GM13976 (cell line): ENCODE measurements at places on chromosomes 6 and 20.
A peak's percentile ranks its signal among the peaks of the same experiment; 100 is the strongest.

DNA sequence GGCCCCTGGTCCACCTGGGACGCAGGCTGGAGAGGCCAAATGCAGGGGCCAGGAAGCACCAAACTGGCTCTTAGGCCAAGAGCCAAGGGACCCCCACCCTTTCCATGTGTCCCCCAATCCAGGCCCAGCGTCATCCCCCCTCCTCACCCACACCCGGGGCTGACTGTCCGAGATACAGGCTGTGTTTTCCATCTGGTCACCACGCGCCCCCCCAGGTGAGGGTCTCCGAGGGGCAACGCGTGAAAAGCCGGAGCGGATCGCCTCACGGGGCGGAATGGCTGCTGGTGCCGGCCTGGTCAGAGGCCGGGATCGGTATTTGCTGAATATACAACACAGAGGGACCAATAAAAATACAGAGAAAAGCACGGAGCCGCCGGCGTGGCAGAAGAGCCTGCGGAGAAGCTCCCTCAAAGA lies 5.2 kb upstream of the ABHD16B start:
- DNase-seq = no peak

- DNase-seq = no peak
Measured at GRCh38 chr6:129451187-129451586, 258.8 kb downstream of the ARHGAP18 start.

GRCh38 chr6:170086639-170087420 lies 204.0 kb downstream of the DLL1 start:
- DNase-seq = no peak

GRCh38 chr20:63331741-63332400 lies 29.3 kb downstream of the CHRNA4 start:
- no peak for DNase-seq

- DNase-seq = no peak
Measured at GRCh38 chr6:39818695-39819094, 26.5 kb downstream of the DAAM2 start.

GRCh38 chr6:137977814-137978213 lies 110.8 kb downstream of the TNFAIP3 start:
- DNase-seq = no peak

DNA sequence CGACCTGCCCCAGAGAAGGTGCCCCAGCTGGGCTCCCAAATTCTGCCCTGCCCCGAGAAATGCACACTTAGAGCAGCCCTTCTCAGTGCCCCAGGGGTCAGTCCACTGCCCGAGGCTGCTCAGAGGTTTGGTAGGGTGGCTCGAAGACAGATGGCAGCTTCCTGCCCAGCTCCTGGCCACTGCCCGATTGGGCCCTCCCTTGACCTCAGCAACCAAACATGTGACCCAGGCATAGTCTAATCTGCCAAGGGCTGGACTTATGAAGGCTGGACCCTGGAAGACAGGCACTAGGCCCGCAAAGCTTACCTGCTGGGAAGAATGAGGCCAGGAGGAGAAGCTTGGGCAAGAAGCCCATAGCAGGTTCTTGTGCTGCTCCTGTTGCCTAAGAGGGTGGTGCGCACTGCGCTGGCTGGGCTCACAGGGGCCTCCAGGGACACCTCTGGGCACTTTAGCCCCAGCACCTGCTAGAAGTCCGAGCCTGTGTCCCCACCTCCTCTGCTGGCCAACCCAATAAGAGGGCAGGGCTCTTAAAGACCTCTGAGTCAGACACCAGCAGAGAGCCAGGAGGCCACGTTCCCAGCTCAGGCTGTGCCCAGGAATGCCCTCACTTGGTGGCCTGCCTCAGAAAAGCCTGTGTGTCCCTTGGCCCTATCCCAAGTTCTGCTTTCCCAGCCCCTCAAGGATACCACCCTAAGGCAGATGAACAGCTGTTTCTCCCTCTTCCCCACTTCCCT lies 5.5 kb downstream of the SIGLEC1 start:
- no peak for DNase-seq

GRCh38 chr20:32040142-32040953 lies 11.7 kb upstream of the HCK start:
- peak; percentile 62 for DNase-seq

GRCh38 chr6:155036907-155037306 lies 41.8 kb downstream of the TIAM2 start:
- DNase-seq = no peak

- DNase-seq = no peak
Measured at GRCh38 chr6:6105472-6106036, 98.8 kb upstream of the NRN1 start.

DNA sequence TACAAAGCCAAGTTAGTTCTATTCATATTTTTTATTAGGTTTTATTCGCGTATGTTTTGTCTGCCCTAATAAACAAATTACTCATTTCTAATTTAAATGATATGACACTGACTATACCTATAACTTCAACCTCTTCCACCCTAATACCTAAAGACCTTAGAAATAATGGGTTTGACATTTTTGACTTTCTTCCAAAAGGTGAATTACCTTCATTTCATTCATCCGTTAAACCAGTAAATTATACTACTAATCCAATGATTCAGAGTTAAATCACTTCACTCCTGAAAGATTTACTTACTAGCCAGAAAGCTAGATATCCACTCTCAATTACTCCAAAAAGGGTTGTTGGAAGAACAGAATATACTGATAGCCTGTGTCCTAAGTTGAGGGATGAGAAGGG lies 5.2 kb downstream of the MRPS10 start:
- no peak for DNase-seq

DNA sequence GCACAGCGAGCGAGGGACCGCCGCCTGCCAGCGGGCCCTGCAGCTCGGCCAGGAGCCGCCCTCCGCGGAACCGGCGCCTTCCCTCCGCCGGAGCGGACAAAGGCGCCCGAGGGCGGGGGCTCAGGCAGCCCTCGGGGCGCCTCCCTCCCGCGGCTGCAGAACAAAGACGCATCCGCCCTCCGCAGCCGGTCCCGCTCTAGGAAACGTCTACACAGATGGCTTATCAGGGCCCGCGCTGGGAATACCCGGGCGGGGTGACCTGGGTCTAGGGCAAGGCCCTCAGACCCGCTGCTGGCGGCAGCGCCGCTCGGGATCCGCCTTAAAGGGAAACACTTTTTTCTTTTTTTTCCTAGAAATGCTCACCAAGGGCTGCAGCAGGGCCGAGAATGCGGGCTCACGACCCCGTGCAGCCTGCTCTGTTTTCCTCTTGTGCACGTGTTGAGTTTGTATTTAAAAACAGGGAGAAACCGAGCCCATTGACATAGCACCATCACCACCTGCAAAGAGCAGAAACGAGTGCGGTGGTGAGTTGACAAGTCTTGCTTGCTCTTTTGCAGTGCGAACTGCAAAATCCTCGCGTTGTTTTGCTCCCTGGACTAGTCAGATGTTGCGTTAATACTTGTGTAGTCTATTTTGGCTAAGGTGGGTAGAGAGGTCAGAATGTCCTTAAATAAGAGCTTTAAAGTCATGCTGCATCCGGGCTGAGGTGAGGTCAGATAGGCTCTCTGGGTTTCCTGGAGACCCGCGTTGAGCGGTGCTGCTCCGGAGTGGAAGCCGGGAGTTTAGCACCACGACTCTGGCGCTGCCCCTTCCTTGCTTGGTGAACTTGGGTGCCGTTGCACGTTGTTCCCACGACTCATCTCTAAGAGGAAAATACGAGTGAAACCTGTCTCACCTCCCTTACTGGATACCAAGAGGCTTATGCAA lies 1.1 kb upstream of the RPS6KA2 start:
- peak; percentile 75 for DNase-seq

- DNase-seq = no peak
Measured at GRCh38 chr20:13852306-13852705, 67.5 kb downstream of the NDUFAF5 start.

DNA sequence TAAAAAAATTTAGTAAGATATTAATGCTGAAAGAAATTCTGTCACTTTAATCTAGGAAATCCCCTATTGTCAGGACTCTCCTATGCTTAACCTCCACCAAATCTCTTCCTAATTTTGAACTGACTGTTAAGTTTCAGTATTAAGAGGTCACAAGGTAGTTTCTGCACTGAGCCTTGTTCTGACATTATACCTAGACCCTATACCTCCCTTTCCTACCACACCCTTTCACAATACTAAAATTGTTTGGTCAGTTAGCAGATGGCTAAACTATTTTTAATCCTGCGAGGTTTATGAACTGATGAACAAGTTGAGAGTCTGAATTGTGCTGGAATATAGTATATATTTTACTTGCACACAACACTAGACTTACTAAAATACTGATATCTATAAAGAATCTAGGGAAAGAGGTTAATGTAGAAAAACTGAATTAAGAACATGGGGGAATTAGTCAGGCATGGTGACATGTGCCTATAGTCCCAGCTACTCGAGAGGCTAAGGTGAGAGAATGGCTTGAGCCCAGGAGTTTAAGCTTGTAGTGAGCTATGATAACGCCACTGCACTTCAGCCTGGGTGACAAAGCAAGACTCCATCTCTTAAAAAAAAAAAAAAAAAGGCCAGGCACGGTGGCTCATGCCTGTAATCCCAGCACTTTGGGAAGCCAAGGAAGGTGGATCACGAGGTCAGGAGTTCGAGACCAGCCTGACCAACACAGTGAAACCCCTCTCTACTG lies 51.5 kb downstream of the HBS1L start:
- peak; percentile 43 for DNase-seq

DNA sequence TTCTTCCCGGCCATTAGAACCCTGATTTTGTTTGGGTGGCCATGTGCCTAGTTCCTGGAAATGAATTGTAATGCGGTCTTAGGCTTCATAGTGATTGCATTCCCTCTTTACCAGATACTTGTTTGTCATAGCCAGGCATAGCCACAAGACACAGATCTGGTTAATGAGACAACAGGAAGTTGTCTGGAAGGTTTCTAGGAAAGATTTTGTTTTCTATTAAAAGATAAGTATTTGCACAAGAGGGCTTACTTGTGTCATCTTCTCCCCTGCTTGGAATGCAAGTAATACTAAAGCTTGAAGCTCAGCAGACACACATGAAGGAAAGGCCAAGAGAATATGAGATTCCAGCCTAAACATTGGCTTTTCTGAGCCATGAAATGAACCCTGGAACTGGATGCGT lies 12.9 kb downstream of the FARS2 start:
- DNase-seq = no peak

GRCh38 chr6:70889270-70889669 lies 67.6 kb downstream of the B3GAT2 start:
- no peak for DNase-seq

DNA sequence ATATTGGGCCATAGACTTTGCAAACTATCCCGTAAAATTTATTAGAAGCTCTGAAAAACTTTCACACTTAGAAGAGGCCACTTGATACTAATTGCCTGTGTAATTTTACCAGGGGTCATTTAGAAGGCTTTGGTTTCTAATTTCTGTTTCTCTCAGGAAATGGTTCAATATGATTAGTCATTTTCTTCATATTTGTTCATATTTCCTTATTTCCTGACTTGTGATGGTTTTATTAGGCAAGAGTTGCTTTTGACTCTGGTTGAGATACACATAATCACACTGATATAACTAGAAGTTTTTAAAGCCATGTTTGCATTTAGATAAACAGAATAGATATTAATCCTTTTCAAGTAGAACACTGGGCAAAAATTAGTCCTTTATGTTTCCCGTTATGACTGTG lies 11.8 kb upstream of the HBS1L start:
- no peak for DNase-seq

DNA sequence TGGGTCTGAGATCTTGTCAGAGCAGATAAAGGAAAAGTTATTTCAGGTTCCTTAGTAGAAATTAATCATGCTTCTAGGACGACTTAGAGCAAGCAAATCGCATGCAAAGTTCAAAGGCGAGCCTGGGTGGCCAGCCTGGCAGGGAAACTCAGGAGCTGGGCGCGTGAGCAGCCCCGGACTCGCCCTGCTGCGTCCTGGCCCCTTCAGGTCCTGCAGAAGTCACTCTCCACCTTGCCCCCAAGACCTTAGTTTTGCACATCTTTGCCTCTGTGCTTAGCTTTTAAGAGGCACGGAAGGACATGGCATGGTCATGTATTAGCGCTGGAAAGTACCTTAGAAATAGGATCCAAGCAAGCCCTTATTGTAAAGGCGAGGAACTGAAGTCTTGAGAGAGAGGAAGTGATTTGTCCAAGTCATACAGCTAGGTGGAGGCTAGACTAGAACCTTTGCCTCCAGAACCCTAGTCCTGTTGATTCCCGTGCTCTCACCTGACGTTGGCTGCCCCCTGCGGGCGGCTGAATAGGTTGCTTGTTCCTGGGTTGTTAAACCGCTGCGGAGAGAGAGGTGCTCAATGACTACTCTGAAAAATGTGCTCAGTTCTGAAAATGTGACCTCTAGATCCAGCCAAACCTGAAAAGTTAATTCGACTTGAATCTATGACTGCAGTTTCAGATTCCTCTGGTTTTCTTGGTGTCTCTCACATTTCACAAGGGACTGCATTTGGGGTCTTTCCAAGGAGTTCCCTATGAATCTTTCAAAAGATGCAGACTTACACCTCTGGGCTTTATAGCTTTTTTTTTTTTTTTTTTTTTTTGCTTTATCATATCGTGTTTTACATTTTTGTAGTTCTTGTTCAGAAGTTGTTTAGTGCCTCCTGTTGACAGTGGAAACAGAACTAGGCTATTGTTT lies 2.7 kb downstream of the MYB start:
- DNase-seq = peak; percentile 57

DNA sequence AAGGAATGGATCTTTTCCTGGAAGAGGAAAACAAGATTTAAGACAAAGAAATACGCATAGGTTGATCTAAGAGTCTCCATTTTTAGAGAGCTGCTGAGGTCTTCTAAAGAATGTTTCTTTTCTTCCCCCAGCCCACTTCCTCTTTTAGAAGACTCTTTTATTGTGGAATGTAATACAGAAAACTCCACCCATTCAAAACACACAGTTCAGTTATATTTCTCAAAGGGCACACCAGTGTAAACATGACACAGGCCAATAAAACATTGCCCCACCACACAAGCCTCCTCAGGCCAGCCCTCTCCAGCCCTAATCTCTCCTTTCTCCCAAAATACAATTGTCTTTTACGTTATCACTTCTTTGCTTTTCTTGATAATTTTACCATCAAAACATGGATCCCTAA lies 42.8 kb downstream of the SLC35B3 start:
- no peak for DNase-seq

GRCh38 chr6:149028767-149029405 lies 282.1 kb downstream of the UST start:
- DNase-seq = peak; percentile 59

DNA sequence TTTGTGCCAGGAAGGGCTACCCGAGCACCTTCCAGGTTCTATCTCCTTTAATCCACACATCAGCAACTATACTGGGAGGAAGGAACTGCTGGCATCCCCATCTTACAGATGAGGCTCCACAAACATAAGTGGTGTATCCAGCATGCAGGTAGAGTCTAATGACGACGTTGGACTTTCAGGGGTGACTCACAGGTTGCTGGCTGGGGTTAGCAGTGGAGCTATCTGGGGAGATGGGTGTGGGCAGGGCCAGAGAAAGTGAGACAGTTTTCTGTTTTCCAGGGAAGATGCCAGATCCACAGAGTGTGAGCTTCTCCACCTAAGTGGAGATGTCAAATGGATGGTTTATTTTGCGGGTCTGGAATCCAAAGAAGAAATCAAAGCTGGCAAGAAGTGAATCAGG lies 31.8 kb downstream of the CDH22 start:
- DNase-seq = no peak

GRCh38 chr6:110746680-110747079 lies 68.6 kb downstream of the CDK19 start:
- DNase-seq = no peak

- no peak for DNase-seq
Measured at GRCh38 chr6:44651604-44652003, 264.1 kb downstream of the CDC5L start.
